ENCODE measurements at places on chromosomes 11 and 22.

DNA sequence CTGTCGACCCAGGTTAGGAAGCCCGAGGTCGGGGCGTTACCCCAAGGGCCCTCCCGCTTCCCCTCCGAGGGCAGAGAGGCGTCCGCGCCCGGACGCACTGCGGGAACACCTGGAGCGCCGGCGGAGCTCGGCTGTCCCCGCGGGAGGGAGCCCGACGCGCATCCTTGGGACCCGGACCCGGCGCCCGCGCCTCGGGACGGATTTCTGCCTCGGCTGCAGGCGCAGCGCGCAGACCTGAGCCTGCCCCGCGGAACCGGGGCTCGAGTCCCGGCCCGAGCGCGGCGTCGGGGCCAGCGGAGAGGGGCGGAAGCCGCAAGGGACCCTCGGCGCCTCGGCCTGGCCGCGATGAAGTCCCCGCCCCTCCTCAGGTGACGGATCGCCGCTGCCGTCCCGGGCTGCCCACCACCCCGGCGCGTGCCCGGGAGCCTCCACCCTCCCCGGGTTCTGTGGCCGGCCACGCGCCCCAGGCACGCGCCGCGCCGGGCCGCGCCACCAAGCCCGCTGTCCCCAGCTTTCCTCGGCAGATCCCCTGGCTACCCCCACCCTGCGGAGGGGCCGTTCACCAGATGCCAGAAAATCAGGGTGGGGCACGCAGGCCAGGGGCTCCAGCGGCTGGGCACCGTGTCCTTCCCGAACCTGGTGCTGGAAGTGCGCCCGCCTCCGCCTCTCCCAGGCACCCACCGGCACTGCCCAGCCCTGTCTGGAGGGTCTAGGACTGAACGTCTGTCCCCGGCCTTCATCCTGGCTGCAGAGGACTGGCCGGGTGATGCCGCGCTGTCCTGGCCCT lies 410 bp downstream of the GLB1L3 start:
- peaks cover 78% of the 10 kb centered on the region for H3K27me3 ChIP-seq
- H3K36me3 ChIP-seq: no peaks in the 10 kb centered on the region
- H3K27ac ChIP-seq: no peak overlapping the region
- peak overlapping the region; percentile 11 for H3K4me3 ChIP-seq
- no peaks in the 10 kb centered on the region for H3K4me1 ChIP-seq

DNA sequence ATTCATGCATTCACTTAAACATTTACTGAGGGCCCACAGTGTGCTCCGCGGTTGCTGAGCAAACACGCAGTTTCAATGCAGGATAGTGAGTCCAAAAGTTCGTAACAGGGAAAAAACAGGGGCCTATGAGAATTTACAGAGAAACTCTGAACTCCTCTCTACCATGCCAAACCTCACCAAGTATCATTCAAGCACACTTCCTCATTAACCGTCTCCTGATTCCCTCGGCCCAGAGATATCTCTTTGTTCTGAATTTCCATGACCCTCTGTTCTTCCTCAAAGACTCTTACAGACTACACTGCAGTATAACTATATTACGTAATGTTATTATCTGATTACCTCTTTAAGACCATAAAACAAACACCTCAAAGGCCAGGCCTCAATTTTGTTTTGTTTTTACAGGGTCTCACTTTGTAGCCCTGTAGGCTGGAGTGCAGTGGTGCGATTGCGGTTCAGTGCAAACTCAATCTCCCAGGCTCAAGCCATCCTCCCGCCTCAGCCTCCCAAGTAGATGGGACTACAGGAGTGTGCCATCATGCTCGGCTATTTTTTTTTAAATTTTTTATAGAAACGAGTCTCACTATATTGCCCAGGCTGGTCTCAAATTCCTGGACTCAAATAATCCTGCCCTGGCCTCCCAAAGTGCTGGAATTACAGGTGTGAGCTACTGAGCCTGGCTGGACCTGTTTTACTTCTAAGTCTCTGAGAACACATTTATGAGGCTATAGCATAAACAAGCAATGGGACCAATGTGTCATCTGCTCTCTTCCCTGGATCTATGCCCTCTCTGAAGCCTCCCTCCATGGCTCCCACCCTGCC lies 3.6 kb downstream of the HPS4 start:
- H3K4me3 ChIP-seq: peak overlapping the region; percentile 11
- H3K27me3 ChIP-seq: no peaks in the 10 kb centered on the region
- H3K27ac ChIP-seq: peak overlapping the region; percentile 72
- H3K36me3 ChIP-seq: peaks cover 38% of the 10 kb centered on the region
- no peak for DNase-seq

GRCh38 chr11:133582326-133582725 lies 50.0 kb upstream of the OPCML start:
- no peaks in the 10 kb centered on the region for H3K27me3 ChIP-seq
- H3K36me3 ChIP-seq: no peaks in the 10 kb centered on the region
- H3K4me3 ChIP-seq: no peak overlapping the region
- DNase-seq: no peak

- no peak for DNase-seq
- H3K27ac ChIP-seq: peak overlapping the region; percentile 53
- H3K36me3 ChIP-seq: no peaks in the 10 kb centered on the region
- peaks cover 29% of the 10 kb centered on the region for H3K4me1 ChIP-seq
Measured at GRCh38 chr22:27111796-27112672, 454.6 kb downstream of the MIAT start.

DNA sequence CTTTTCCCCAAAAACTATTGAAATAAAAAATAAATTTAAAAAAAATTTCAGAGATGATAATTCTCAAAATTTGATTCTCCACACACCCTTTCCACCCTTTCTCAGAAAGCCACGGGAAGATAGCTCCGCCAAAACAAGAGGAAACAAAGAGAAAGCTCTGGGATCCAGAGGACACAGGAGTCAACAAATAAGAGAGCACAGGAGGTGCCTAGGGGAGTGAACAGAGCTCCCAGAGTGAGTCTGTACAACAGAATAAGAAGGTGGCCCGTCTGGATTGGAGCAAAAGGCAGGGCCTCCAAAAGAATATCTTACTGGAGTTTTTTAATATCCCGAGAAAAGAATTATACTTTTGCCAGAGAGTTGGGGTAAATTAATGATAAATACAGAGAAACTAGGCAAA lies 96.3 kb upstream of the DRD2 start:
- no peaks in the 10 kb centered on the region for H3K4me1 ChIP-seq
- no peak overlapping the region for H3K27ac ChIP-seq
- no peak overlapping the region for H3K4me3 ChIP-seq
- no peak for DNase-seq
- no peaks in the 10 kb centered on the region for H3K27me3 ChIP-seq

DNA sequence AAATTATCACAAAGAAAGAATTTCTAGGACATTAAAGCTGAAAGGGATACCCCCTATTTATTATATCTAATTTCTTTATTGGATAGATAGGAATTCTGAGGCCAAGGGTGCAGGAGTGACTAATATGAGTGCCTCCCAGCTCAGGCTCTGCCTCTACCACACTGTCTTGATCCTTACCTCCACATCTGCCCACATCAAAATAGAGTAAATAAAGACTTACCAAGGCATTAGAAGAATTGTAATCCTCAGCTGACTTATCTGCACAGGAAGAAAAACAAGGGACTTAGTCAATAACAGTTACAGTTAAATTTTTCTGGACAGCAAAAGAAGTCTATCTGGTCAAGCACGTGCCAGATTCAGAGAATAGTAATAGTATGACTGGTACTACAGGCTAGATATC lies 72.6 kb upstream of the GDPD4 start:
- no peak for DNase-seq
- H3K4me1 ChIP-seq: peaks cover 19% of the 10 kb centered on the region
- peaks cover 21% of the 10 kb centered on the region for H3K36me3 ChIP-seq
- no peak overlapping the region for H3K4me3 ChIP-seq
- H3K27me3 ChIP-seq: no peaks in the 10 kb centered on the region

GRCh38 chr22:43407591-43407990 lies 4.2 kb upstream of the MPPED1 start:
- peaks cover 28% of the 10 kb centered on the region for H3K27me3 ChIP-seq
- no peak overlapping the region for H3K4me3 ChIP-seq
- H3K27ac ChIP-seq: no peak overlapping the region

GRCh38 chr11:68857037-68857586 lies 15.4 kb upstream of the CPT1A start:
- no peaks in the 10 kb centered on the region for H3K4me1 ChIP-seq
- H3K27ac ChIP-seq: no peak overlapping the region
- no peak overlapping the region for H3K4me3 ChIP-seq
- H3K27me3 ChIP-seq: peaks cover 30% of the 10 kb centered on the region
- no peak for DNase-seq
- no peaks in the 10 kb centered on the region for H3K36me3 ChIP-seq

DNA sequence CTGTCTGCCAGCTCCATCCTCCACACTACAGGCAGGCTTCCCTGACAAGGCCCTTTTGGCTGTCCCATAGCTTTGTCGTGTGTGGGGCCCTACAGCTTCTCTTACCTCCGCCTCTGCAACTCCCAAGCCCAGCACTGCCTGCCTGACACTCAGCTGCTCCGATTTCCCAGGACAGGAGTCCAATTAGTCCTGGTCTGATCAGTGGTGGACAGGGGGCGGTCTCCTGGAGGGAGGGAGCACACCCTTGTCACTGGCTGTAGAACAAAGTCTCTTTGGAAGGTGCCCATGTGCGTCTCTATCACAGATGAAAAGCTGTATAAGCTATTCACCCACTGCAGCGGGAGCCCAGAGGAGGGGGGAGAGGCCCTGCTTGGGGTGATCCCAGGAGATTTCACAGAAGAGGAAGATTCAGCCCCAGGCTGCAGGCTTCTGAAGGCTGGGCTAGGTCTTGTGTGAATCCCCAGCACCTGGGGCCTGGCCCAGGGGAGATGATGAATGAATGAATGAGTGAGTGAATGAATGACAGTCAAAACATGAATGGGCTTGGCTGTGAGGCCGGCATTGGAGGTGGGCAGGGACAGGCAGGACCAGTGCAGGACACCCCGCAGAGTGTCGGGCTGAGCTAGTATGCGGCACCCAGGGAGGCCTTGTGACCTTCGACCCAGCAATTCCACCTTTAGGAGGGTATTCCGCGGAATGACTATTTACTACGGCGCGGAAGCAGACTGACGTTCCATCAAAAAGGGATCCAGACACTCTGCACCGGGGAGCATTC lies 142.4 kb downstream of the CACNA1I start:
- H3K4me3 ChIP-seq: no peak overlapping the region
- H3K27me3 ChIP-seq: peaks cover 7% of the 10 kb centered on the region
- no peak overlapping the region for H3K27ac ChIP-seq
- no peaks in the 10 kb centered on the region for H3K4me1 ChIP-seq
- no peak for DNase-seq

DNA sequence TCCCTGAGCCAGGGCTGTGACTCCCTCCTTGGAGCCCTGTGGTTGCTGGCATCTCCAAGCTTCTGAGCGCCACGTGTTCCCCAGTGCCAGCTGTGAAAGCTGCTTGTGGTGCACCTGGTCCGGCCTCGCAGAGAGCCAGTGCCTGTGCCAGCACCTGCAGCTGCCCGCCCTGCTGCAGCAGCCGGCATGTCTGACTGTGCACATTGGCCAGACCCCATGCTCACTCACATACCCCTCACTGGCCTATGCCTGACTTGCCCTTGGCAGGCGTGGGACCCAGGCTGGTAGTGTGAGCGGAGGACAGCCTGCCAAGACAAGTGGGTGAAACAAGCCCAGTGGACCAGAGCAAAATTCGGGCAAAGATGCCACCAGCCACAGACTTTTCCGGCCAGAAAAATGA lies 9.8 kb downstream of the MRPL48 start:
- DNase-seq: no peak
- H3K4me3 ChIP-seq: no peak overlapping the region
- no peaks in the 10 kb centered on the region for H3K36me3 ChIP-seq
- no peaks in the 10 kb centered on the region for H3K4me1 ChIP-seq

DNA sequence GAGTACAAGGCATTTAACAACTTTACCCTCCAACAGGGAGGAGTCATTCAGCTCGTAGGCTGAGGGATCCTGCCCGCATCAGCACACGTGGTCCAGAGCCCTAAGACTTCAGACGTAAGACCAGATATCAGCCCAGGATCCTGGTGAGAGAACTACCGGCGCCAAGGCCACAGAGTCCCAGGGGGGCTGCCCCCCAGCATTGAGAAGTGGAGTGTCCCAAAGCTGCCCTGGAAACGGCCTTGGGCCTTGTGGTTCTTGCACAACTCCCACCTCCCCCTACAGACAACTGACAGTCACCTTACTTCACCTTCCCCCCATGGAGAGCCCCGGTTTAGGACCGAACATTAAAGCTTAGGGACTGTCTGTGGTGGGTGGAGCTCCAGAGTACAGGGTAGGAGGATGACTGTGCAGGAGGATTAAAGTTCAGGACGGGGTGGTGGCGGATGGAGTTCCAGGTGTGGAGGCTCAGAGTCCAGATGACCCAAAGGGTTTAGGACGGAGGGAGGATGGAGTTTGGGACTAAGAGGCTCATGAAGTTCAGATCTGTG lies 1.0 kb downstream of the C11orf91 start:
- DNase-seq: no peak
- H3K27me3 ChIP-seq: no peaks in the 10 kb centered on the region
- H3K36me3 ChIP-seq: peaks cover under 1% of the 10 kb centered on the region
- H3K4me1 ChIP-seq: peaks cover 56% of the 10 kb centered on the region

- H3K27me3 ChIP-seq: no peaks in the 10 kb centered on the region
- H3K27ac ChIP-seq: no peak overlapping the region
- H3K36me3 ChIP-seq: peaks cover 15% of the 10 kb centered on the region
- H3K4me3 ChIP-seq: no peak overlapping the region
- DNase-seq: no peak
- no peaks in the 10 kb centered on the region for H3K4me1 ChIP-seq
Measured at GRCh38 chr11:20489948-20490347, 102.4 kb downstream of the PRMT3 start.

GRCh38 chr11:65900125-65900898 lies at the start of gene FOSL1:
TSS of gene FOSL1 (minus strand) at chr11:65900388. CDS start at chr11:65900339, 49 bp downstream.
- peak within 1 kb of the TSS; percentile 77 for H3K4me3 ChIP-seq
- DNase-seq: peak; percentile 99
- peak within 1 kb of the TSS; percentile 96 for H3K27ac ChIP-seq
- peaks cover 36% of the 10 kb centered on the region for H3K36me3 ChIP-seq
- no peaks in the 10 kb centered on the region for H3K27me3 ChIP-seq
- peaks cover 48% of the 10 kb centered on the region for H3K4me1 ChIP-seq

GRCh38 chr11:66639066-66639813 lies 737 bp downstream of the RBM4 start:
- H3K27me3 ChIP-seq: no peaks in the 10 kb centered on the region
- peak overlapping the region; percentile 61 for H3K27ac ChIP-seq
- H3K36me3 ChIP-seq: peaks cover 68% of the 10 kb centered on the region
- no peak for DNase-seq
